DMS79 (cell line): ENCODE measurements at places on chromosomes 2 and 18.

DNA sequence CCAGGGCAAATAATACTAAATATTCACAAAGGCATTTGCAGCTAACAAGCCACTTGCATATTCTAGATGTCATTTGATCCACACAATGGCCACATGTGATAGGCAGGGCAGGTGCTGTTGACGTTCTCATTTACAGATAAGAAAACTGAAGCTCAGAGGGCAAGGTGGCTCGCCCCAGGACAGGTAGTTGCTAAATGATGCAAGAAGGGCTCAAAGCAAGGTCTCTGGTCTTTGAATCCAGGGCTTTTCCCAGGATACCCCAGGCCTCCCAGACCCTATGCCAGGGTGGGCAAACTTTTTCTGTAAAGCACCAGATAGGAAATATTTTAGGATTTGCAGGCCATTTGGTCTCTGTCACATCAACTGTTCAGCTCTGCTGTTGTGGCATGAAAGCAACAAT is 35.1 kb downstream of the LOXHD1 start:
- no peak for DNase-seq

- DNase-seq = no peak
Observed at GRCh38 chr2:2590841-2591541, 259.9 kb upstream of the MYT1L start.

DNA sequence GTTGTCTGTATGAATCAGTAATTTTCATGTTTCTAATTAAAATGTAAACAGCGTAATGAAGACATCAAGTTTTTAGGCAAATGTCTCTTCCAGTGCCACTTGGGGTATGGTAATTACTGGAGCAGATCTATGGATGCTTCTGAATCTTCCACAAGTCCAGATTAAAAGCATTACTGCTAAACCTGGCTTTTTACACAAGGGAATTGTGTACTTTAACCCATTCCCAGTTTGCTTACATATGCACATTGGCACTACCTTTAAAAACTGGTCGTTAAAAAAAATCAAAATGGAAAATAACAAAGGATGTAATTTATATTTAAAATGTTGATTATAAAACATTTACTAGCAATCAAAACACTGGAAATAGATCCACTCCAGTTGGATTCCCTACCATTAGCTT is 19.7 kb downstream of the FIGN start:
- DNase-seq = no peak

- no peak for DNase-seq
Observed at GRCh38 chr2:116749994-116750393, 1064.5 kb upstream of the DDX18 start.

GRCh38 chr2:160390544-160391455 is 102.8 kb downstream of the RBMS1 start:
- no peak for DNase-seq

GRCh38 chr2:37084797-37085196 is 479 bp downstream of the GPATCH11 start:
- DNase-seq = no peak

GRCh38 chr2:20150110-20150706 is 74.7 kb downstream of the SDC1 start:
- no peak for DNase-seq

DNA sequence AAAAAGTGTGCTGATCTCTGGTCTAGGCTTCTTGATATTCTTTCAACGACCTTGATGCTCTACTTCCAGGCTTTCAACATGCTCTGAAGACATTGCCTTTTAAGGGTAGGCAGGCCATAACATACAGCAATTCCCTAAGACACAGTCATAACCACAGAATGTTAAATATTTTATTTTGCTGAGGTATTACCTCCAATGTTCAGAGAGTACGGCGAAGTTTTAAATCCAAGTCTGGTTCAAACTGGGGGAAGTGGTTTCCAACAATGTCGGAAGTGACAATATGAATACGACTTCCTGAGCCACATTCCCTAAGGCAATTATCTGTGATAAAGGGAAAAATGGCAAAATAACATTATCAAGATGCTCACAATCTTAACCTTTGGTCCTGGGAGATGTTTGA is 1077.9 kb upstream of the PIK3C3 start:
- no peak for DNase-seq

DNA sequence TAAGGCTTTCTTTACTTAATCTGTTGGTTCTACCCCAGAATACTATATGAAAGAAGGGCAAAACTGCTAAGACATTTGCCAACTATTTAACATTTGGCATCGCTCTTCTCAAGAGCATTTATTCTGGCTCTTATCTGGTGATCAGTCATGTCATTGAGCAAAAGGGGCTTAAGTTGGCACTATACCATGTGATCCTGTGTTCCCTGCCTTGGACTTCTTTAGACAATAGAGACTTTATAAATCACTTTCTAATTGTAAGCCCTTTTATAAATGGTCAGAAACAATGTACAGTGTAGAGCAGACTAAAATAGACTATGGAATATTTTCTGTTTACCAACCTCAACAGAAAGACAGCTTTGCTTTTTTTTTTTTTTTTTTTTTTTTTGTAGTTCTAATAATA is 52.1 kb downstream of the GTF3C3 start:
- no peak for DNase-seq

GRCh38 chr18:34591920-34592444 is 118.1 kb upstream of the DTNA start:
- no peak for DNase-seq
